PC-9 (cell line): ENCODE measurements at places on chromosomes 2 and 18.

- DNase-seq = no peak
Observed at GRCh38 chr18:46343931-46344372, 239.8 kb downstream of the HAUS1 start.

- no peak for DNase-seq
Observed at GRCh38 chr2:99480390-99480789, 9.4 kb downstream of the REV1 start.

- no peak for DNase-seq
Observed at GRCh38 chr2:240169486-240170353, 29.3 kb upstream of the OTOS start.

DNA sequence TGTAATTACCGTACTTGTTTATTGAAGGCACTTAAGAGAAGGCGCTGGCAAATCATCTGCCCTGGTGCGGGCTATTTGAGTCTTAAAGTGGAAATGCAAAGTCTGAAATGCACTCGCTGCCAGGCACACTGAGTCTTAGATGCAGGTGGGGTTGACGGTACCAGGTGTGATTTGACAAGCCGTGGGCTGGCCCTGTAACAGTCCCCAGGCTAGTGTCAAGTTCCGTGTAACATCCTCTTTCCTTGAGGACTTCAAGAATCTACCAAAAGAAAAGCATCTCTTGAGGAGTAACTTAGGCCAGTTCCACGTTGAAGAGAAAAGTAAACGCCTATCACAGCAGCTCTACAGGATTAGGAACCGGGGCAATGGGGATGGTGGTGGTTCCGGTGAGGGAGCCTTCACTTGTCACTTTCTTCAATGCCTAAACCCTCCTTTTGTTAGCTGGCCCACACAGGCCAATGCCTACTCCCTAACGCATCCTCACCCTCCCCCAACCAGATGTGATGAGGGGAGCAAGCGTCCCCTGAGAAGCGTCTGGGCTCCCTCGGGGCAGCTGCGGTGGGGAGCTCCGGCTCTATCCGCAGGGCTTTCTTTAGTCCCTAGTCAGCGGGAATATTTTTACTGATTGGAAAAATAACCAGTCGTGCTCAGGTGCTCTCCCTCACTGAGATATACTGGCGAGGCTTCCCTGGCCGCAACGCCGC is 1.5 kb upstream of the UGP2 start:
- peak; percentile 37 for DNase-seq

DNA sequence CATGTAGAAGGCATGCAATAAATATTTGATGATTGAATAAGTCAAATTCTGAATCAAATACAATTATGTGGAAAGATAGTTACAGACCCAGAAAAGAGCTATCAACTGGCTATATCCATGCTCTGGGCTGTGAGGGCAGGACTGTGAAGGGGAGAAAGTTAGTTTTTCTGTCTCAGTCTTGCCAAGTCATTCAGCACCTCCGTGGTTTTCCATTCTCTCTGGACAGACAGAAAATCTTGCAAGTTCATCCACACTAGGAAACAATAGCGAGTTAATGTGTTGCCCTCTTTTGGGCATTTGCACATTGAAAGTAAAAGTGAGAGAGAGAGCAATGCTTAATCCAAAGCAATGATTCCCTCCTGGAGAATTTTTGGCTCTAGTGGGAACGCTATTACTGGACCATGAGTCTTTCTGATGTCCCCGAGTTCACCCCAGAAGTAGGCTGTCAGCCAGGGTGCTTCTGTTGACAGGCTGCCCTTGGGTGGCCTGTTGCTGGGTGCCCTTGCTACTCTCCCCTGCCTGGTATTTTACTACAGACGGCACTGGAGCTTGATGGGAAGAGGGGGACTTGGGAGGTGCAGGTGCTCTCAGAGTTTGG is 238.3 kb downstream of the LOXHD1 start:
- DNase-seq = no peak

- DNase-seq = no peak
Observed at GRCh38 chr2:21220930-21221329, 97.2 kb downstream of the TDRD15 start.

GRCh38 chr2:133952420-133952819 is 301.5 kb upstream of the MGAT5 start:
- no peak for DNase-seq

DNA sequence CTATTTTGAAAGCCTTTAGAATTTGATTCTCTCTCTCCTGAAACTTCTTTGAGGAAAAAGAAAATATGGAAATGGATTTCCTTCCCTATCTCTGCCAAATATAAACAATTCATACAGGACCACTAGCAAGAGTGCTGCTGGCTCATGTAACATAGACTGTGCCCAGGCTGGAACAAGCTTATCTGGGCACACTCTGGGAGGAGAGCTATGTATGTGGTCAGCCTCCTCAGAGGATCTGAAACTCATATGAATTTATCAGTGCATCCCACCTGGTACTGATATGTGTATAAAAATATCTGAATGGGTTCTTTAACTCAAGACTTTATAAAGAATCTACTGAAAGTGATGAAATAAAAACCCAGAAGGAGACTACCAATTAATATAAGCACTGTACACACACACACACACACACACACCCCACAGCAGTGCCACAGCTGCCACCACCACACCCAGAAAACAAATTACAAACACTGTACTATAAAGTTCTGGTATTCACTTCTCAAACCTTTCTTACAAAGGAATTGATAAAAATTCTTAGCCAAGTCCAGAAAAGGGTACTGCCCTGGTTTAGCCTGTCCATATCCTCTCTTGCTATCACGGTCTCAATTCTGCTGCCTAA is 115.6 kb downstream of the IRS1 start:
- no peak for DNase-seq

DNA sequence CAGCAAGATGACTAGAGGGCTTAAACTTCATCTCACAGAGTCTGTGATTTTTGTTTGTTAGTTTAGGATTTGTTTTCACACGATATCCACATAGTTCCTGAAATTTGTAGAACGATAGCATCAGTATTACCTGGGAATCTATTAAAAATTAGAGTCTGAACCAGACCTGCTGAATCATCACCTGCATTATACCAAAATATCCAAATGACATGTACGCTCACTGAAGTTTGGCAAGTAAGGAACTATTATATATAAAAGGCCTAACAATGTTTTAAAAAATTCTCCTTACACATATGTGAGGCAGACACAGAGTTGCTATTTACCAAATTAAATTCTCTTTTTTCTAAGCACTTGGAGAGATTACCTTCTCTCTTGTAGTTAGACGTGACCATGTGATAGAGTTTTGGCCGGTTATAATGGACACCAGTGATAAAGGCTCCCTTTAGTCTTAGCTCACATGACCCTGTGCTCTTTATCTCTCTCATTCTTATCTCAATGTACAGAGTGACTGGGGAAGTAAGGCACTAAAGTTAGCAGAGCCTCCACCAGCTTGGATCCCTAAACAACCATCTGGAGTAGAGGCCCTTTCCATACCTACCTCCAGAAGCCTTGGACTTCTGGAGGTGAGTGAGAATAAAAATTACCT is 363.1 kb downstream of the DSC3 start:
- no peak for DNase-seq

DNA sequence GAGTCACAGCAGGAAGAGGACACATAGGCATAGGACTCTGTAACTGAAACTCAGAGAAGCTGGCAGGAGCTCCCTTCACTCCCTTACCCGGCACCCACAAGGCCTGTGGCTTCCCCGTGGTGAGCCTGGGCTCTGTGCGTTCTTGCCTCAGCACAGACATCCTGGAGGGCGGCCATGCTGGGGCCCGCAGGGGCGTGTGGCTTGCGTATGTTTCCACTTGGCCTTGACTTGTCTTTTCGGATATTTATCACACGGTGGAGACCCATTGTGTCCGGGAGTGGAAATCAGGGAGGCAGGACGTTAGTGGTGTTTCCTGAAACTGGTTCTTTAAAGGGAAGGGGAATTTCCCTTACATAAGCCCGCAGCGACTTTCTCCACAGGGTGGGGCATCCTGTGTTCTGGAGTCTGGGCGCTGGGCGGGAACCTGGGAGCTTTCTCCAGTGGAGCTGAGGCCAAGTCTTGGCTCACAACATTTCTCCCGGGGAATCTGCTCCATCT is 49.9 kb upstream of the EML6 start:
- DNase-seq = no peak
